GM23248 (cell line): ENCODE measurements at places on chromosomes 5 and 9.

DNA sequence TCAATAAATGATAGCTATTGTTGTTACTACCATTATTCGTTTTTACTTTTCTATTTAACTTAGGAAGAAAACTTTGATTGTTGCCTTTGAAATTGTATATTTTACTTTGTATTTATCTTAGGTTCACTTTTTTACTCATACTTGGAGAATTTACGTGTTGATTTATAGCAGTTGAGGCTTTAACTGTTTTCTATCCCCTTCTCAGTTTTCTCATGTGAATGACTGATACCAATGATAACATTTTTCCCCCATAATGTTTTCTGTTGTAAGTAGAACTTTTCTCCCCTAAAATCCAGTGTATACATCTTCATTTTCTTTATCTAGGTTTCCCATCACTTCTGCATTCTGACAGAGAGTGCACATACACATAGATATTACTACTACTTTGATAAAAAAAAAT lies 54.4 kb downstream of the FSD1L start:
- no peak for DNase-seq

GRCh38 chr5:149414405-149415065 lies 35.4 kb upstream of the IL17B start:
- DNase-seq: peak; percentile 86

GRCh38 chr9:117407436-117408022 lies 7.3 kb downstream of the ASTN2 start:
- DNase-seq: no peak

DNA sequence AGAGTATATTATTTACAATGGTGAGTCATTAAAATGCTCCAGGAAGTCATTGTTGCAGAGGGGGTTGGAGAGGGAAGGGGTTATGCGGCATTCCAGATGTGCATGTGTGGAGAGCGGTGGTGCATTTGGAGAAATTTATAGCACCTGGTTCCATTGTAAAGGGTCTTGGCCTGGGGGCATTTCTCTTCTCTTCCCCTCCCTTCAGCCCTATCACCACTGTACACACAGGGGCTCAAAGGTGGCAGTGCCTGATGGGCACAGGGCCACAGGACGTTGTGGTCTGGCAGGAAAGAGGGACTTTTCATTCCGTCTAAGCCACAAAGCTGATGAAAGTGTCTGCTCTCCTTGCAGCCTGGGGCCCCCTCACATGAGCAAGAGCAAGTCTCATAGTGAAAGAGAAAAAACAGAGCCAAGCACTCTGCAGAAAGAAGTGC lies 442.4 kb upstream of the ZNF462 start:
- no peak for DNase-seq

DNA sequence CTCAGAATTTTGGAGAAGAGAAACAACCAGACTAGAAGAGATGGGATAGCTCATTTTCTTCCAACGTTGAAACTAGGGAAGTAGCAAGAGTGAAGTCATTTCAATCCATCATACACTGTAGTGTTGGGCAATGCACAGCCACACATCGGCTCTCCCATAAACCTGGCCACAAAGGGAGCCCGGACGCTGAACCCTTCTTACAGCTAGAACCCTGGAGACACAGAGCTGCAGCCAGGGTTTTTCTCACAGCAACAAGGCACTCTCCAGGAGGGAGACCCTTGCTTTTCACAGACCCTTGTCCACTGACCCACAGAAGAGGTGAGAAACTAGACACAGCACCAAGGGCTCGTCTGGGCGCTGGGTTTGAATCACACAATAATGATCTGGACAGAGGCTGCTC lies 101.4 kb upstream of the FSTL4 start:
- DNase-seq: no peak

GRCh38 chr9:124214596-124215367 lies 43.0 kb upstream of the NEK6 start:
- DNase-seq: no peak

DNA sequence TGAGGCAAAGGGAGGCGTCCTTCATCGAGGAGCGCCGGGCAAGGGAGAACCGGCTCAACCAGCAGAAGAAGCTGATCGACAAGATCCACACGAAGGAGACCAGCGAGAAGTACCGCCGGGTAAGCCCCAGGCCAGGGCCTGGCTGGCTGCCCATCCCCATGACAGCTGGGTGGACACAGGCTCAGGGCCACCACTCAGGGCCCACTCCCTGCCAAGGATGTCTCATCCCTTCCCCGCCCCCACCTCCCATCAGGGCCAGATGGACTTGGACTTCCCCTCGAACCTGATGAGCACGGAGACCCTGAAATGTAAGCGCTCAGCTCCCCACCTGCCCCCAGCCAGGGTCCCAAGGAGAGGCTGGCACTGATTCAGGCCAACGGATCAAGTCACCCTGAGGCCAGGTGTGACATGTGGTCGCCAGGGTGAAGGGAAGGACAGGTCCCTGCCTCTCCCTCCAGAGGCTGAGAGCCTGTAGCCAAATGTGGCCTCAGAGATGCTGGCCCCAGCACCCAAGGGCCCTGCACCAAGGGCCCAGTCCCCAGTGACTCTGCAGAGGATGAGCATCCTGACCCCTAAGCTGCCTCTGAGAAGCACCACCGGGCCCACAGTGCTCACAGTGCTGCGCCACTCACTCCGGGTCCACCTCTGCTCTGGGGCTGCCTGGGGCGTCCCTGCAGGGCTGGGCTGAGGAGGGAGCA lies 3.1 kb upstream of the RABL6 start:
- no peak for DNase-seq

- DNase-seq: no peak
Observed at GRCh38 chr9:13244181-13244580, 35.3 kb downstream of the MPDZ start.

GRCh38 chr5:148387325-148387724 lies 3.6 kb downstream of the FBXO38 start:
- peak; percentile 83 for DNase-seq

DNA sequence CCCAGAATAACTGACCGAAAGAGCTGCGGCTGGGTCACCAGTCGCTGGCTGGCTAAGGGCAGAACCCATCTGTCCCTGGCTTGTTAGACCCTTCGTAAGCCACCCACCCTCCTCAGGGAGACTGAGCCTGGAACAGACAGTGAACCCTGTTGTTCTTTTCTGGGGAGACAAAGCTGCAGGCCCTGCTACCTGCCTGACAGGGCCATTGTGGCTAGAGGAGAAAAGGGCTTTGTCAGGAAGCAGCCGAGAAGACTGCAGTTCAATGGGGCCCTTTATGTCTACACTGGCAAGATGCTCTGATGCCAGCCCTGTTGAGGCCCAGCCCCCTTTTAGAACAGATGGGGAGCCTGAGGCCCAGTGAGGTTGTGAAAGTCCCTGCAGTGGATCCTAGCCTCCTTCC lies 3.7 kb upstream of the NIPAL4 start:
- no peak for DNase-seq
